ENCODE measurements at places on chromosomes 12 and 14. TPM values are rescaled to one million over a fixed set of nuclear protein-coding genes. Genes with fewer than 3 reads are reported as not detected.

GRCh38 chr12:29565727-29566126, 68.2 kb upstream of the OVCH1 start:
- no peak for DNase-seq

DNA sequence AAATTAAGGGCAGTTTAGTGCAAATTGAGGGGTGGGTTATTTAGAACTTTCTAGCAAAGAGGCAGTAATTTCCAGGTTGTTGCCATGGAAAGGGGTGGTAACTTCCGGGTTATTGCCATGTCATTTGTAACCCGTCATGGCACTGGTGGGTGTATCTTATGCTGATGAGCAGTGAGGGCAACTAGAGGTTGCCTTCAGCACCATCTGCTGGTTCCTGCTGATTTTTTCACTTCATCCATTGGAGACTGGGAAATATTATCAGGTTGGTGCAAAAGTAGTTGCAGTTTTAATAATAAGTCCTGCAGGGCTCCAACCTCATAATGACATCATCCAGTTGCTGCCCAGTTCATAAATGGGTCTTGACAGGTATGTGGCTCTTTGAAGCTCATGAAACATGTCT, 24.4 kb upstream of the SERPINA4 start:
- DNase-seq, result peak; percentile 7

DNA sequence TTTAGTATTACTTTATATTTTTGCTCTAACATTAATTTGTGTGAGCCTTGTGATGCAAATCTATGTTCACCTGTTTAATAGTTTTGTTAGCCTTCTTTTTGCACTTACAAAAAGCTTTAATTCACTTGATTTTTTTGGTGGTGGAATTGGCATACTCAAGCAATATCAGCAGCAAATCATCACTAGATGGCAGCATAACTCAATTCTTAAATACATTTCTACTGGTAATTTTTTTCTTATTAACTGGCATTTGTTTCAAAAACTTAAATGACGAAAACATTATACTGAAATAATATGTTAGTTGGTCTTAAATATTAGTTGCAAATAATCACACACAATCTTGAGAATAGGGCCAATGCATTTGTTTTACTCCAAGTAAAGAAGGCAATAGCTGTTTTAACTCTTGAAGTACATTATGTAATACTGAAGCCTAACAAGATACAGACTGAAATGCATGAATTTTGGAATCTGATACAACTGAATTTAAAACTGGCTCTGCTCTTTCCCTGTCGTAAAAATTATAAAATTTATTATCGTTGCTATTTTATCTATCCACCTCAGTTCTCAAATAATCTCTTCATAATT, 151.5 kb downstream of the ATXN7L3B start:
- DNase-seq, result peak; percentile 69

DNA sequence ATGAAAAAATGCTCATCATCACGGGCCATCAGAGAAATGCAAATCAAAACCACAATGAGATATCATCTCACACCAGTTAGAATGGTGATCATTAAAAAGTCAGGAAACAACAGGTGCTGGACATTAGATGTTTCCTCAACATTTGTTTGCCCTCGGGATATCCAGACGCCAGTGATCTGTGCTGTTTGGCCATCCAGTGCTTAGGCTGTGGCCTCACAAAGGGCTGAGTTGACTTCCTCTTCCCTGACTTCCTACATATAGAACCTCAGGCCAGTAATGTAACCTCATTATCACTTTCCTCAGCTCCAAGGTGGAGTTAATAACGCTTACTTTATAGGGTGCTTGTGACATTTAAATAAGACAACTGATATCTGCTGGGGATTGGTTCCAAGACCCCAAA, 51.8 kb downstream of the SLC15A5 start:
- no peak for DNase-seq

DNA sequence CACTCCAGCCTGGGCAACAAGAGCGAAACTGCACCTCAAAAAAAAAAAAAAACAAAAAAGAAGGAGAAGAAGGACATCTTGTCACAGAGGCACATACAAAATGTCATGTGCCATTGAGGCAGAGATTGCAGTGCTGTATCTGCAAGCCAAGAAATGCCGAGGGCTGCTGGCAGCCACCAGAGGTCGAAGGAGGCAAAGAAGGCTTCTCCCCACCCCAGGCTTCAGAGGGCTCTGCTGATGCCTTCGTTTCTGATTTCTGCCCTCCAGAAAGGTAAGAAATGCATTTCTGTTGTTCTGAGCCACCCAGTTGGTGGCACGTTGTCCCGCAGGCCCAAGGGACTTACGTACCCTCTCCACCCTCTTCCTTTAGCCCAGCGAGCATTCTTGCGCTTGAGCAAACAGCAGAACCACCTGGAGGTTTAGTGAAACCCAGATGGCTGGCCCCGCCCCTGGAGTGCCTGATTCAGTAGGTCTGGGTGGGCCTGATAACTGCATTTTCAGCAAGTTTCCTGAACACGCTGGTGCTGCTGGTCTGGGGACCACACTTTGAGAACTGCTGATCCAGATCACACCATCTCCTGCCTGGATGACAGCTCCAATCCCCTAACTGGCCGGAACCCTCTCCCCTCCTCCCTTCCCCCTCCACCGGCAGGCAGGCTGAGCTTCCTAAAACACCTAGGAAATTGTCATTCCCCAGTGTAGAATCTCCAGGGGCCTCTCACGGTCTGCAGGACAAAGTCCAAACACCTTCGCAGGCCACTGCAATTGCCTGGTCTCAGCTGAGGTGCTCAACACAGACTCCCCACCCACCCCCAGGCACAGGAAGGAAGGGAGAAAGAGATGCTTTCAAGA, 21.1 kb upstream of the SCARB1 start:
- DNase-seq, result no peak

DNA sequence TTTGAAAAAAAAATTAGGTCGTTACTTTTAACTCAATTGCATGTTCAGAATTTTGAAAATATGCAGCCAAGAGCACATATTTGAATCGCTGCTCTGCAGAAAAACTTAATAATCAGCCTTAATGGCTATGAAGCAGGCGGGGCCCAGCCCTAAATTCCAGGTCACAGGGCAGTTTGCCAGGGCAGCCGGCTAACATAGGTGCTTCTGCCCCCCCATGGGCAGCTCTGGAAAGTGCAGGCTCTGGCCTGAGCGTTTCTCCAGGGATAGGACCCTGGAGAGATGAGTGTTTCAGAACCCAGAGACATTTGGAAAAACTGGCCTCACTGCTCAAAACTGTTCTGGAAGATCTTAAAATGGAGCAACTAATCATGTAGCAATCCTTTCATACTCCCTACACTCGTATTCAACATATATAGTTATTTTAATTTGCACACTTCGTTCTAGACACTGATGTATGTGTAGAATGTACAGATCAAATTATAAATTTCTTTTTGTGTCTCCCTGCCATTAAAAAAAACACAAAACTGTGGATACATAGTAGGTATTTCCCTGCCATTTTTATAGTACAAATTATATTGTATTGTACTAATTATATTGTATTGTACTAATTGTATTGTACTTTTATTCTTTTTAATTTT, 26.0 kb upstream of the PTGR2 start:
- DNase-seq, result peak; percentile 61

GRCh38 chr12:5204831-5205230, 161.2 kb downstream of the KCNA5 start:
- DNase-seq, result no peak

- peak; percentile 72 for DNase-seq
These were observed 270.3 kb upstream of the DAAM1 start for GRCh38 chr14:58918066-58918738.

- DNase-seq, result no peak
These were observed 254.4 kb upstream of the SFSWAP start for GRCh38 chr12:131456301-131457027.

DNA sequence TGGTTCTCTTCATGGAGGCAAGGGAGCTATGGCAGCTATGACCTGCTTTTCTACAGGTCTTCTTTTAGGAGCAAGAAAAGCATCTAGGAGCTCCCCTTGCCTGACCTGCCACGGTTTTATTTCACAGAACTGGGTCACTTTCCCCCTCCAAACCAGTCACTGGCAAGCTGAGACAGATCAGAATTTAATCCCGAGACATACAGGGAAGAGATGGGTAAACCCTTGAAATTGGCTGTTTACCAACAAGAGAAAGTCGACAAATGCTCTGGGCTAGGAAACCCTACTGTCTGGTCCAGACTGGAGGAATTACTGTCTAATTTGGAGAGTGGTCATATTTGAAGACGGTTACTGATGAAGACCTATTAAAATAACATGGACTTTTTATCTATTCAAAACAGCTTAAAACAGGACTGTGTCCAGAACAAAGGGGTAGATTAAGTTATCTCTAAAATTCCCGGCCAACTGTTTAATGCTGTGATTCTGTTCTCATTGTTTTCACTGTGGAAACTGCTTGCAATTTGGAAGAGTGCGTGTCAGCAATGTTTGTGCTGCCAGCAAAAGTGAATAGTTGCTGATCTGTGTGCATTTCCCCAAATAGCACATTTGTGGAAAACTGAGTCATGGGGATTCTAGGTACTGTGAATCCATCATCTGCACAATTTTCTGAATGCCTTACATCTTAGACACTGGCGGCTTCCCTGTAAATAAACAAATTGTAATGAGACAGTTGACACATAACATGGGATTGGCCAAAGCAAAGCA, 73.4 kb upstream of the EEA1 start:
- DNase-seq, result peak; percentile 56

GRCh38 chr12:13169272-13169671, 27.3 kb upstream of the EMP1 start:
- DNase-seq, result no peak

DNA sequence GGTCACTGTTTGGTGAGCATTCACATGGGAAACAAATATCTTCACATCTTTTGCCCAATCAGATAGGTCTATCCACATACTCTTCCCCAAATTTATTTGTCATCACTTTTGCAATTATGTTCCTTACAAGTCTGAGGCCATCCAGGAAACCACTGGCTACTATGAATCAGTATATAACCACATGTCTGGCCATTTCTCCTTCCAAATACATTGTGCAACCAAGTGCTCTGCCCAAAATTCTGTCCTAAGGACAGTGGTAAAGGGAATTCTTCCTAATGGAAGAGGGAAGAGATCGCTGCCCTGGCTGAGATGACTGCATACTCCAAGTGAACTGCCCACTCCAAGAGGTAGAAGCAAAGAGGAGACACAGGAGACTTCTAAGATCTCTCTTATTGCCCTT, 148.9 kb upstream of the MAX start:
- DNase-seq, result peak; percentile 87

- no peak for DNase-seq
These were observed 27.4 kb upstream of the KLRB1 start for GRCh38 chr12:9634969-9635754.

- no peak for DNase-seq
These were observed 2.7 kb downstream of the TTC6 start for GRCh38 chr14:37597914-37598746.

- DNase-seq, result no peak
These were observed 746.4 kb upstream of the FLRT2 start for GRCh38 chr14:84783511-84783910.

DNA sequence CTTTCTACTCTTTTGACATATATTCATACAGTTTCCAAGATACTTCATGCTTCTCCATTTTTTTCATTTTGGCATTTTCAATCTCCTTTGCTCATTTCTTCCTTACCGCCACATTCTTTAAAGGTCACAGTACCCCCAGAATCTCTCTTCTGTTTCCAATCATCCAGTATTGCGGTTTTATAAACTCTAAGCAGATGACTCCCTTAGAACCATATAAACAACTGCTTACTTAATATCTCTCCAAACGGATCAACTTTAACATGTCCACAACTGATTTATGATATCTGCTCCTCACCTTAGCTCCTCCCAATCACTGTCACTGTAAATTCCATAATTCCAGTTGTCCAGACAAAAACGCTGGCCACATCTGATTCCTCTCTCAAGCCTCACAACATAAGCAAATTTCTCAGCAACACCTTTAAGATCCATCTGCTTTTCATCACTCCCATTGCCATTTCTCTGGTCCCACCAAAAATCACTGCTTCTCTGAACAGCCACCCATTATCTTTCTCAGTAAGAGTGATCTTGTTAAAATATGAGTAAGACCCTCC, 49.6 kb downstream of the HNRNPC start:
- no peak for DNase-seq

DNA sequence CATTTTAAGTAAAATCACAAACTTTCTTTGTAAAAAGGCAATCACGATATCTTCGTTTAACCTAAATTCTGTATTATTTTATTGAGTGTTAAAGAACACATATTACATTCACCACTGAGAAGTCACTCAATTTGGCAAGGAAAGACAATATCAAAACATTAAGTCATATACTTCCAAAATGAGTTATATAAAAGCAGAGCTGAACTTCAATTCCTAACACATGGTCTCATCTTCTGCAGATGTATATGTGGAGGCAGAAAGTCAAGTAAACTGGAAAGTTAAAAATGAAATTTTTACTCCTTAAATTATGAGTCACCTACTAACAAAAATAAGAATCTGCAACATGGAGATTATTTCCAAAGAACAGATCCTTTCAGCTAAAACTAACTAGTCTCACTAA, 28.7 kb downstream of the BMAL2 start:
- no peak for DNase-seq

DNA sequence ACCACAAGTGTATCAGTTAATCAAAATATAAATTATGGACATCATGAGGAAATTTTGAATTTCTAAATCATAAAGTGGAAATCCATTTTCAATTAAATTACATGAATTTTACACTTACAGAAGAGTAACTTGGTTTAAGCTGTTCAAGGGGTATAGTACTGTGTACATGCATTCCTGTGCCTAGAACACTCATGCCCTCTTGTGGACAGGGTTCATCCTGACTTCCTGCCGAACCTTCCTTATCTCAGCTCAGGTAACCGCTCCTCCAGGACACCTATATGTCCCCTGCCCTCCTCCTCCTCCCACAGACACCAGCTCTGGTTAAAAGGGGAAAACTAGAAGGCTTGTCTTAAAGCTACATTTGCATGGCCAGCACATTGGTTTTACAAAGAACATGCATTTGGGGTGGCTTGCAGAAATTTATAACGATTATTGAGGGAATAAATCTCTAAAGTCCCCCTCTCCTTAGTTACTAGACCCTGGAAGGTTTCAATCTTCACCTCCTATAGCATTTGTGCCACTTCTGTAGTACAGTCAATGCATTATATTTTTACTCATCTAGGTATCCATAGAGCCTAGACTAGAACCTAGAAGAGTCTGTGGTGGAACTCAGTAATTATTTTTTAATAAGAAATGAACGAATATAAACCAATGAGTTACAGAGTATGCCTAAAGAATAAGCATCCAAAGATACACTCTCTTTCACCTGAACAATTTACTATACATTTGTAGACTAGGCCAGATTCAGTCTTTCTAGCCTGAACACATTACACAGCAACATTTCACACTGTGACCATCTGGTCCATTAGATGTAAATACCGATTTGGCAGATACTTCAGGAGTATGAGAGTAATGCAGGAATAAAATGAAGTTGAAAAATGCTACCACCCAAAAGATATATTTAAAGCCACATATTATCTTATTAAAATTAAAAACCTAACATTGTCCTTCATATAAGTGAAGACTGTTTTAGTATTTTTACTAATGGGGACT, 345.6 kb downstream of the PAWR start:
- DNase-seq, result peak; percentile 60

GRCh38 chr12:40175045-40175444, 49.8 kb upstream of the LRRK2 start:
- no peak for DNase-seq

GRCh38 chr12:45634273-45634917, 95.1 kb upstream of the ARID2 start:
- no peak for DNase-seq

Gene EMP1
- total RNA-seq, result 110 TPM

Gene PAN2
- total RNA-seq, result 5.6 TPM

Gene MAP4K5
- total RNA-seq, result 42.4 TPM

Gene TOGARAM1
- 14.2 TPM for total RNA-seq

Gene APOF
- not detected for total RNA-seq

Gene FGFR1OP2
- total RNA-seq, result 69.9 TPM

Gene TAS2R42
- total RNA-seq, result not detected

Measured in renal cortical epithelial cell (primary cell).